A673 (cell line): ENCODE measurements at places on chromosomes 1 and 21. TPM values are rescaled to one million over a fixed set of nuclear protein-coding genes. Genes with fewer than 3 reads are reported as not detected.
A peak's percentile ranks its signal among the peaks of the same experiment; 100 is the strongest.

The FALEC gene
- total RNA-seq: 1.6 TPM in 1 of 2 replicates, not detected in the other

GRCh38 chr1:43619996-43620920 lies 29.7 kb upstream of the KDM4A start:
- no peak overlapping the region for H3K4me3 ChIP-seq
- peaks cover 26% of the 10 kb centered on the region for H3K36me3 ChIP-seq
- no peak overlapping the region for H3K27ac ChIP-seq
- no peaks in the 10 kb centered on the region for H3K27me3 ChIP-seq

The HHAT gene
- total RNA-seq: 2.7 and 3.0 TPM in 2 replicates

DNA sequence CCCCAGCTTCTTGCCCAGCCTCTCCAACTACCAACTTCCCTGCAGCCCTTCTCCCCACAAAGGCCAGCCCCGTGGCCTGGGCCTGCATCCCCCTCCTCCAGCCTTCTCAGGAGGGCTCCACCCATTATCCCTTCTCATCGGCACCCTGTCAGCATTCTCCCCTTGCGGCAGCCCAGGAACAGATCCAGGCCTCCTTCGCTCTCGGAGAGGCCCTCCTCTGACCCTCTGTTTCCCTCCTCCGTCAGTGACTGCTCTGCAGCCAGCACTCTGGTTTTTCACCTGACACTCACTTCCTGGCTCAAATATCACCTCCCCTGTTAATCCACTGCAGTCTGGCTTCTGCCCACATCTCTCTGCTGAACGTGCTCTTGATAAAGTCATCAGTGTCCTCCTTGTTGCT lies 17.5 kb downstream of the ADGRB2 start:
- H3K27ac ChIP-seq: no peak overlapping the region
- DNase-seq: no peak
- H3K36me3 ChIP-seq: no peaks in the 10 kb centered on the region
- H3K4me1 ChIP-seq: peaks cover 11% of the 10 kb centered on the region
- H3K4me3 ChIP-seq: no peak overlapping the region
- H3K27me3 ChIP-seq: no peaks in the 10 kb centered on the region

DNA sequence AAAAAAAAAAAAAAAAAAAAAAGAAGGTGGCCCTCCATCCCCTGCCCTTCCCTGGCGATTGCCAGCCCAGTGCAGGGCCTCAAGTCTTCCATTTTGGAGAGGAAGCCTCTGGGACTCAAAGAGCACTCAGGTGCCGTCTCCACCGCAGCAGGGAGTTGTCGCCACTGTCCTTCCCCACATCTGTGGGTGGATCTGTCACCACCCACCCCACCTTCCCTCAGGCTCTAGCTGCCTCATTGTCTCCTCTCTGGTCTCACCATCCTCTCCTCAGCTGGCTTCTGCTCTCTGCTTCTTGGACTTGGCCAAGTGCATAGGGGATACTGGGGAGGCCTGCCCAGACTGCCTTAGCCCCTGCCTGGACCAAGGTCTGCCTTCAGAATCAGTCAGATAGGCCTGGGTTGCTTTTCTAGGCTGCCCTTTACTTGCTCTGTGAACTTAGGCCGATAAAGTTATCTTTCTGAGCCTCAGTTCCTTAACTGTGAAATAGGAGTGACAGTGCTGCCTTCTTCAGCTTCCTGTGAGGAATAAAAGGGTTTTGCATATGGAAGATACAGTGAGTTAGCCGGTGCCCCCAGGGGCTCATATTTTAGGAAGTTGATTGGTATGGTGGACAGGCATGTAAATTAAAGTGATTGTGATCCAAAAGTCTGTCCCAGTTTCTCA lies 15.8 kb downstream of the RCC1 start:
- no peaks in the 10 kb centered on the region for H3K27me3 ChIP-seq
- DNase-seq: peak; percentile 28
- H3K4me1 ChIP-seq: peaks cover 18% of the 10 kb centered on the region
- H3K36me3 ChIP-seq: peaks cover 13% of the 10 kb centered on the region
- H3K27ac ChIP-seq: peak overlapping the region; percentile 68

DNA sequence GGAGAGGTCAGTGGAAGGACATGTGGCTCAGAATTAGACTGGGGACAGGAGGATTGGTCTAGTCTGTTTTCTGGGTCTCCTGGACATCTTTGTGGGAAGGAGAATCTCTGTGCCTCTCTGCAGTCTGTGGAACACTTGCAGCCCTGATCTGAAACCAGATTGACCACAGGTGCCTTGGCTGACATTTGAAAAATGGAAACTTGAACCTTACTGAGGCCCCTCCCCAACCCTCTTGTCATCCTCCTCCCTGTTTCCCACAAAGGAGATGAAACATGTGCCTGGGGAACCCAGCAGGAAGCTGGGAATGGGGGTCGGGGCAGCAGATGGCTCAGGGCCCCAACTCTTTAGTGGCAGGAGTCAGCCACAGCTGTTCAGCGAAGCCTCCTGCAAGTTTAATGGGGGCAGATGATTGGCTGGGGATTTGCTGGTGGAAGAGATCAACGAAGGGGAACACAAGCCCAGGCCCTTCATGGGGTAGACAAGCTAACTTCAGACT lies 18.1 kb downstream of the VASH2 start:
- no peak for DNase-seq
- no peaks in the 10 kb centered on the region for H3K36me3 ChIP-seq
- H3K4me1 ChIP-seq: peaks cover 7% of the 10 kb centered on the region
- no peak overlapping the region for H3K27ac ChIP-seq

The DCST2 gene
- total RNA-seq: 0.21 TPM in 1 of 2 replicates, not detected in the other

The IL10 gene
- total RNA-seq: not detected in 2 replicates

The HMGN1 gene
- total RNA-seq: 447 and 457 TPM in 2 replicates

The FCRL5 gene
- not detected in 2 replicates for total RNA-seq

DNA sequence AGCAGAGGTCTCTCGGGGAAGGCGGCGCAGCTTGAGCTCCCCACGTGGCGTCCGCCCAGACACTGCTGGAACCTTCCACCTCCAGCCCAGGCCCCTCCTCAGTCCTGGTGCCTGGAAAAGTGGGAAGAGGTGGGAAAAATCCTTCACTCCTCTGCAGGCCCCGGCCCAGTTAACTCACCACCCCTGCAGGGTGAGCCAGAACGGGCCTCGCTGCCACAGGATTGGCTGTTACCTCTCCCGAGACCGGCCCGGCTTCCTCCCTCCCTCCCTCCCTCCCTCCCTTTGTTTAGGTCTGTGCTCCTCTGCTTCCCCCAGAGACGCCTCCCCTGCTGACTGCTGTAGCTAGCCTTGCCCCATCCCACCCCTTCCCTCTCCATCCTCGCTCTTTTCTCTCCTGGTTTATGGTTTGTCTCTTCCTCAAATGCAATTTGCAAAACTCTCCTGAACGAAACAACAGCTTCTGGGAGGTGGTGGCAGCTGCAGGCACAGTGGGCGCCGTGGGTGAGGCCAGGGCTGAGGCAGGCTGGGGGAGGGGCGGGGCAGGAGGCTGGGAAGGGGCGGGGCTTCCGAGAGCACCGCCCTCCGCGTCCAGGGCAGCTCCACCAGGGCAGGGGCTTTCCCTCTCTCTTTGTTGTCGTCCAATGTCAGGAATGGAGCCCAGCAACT lies 6.5 kb downstream of the CAPN9 start:
- DNase-seq: peak; percentile 68
- H3K4me1 ChIP-seq: peaks cover 9% of the 10 kb centered on the region
- H3K4me3 ChIP-seq: no peak overlapping the region
- H3K27ac ChIP-seq: no peak overlapping the region
- no peaks in the 10 kb centered on the region for H3K36me3 ChIP-seq

GRCh38 chr1:121443001-121443540 lies 258.3 kb downstream of the SRGAP2C start:
- no peaks in the 10 kb centered on the region for H3K27me3 ChIP-seq
- peak overlapping the region; percentile 17 for H3K27ac ChIP-seq
- no peak overlapping the region for H3K4me3 ChIP-seq
- peak; percentile 61 for DNase-seq

DNA sequence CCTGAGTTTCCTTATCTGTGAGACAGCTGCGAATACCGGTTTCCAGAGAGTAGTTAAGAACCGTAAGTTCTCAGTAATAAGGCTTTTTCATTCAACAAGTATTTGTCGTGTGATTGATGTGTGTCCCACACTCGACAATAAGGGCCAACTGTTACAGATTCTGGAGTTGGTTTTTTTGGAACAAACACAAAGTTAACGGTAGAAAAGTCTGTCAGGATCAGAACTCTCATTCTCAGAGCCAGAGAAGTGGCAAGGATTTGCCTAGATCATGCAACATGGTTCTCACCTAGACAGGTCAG lies 837 bp downstream of the NUDC start:
- no peaks in the 10 kb centered on the region for H3K27me3 ChIP-seq
- H3K36me3 ChIP-seq: peaks cover 30% of the 10 kb centered on the region

- H3K27me3 ChIP-seq: no peaks in the 10 kb centered on the region
Observed at GRCh38 chr21:45528981-45529784, 13.1 kb downstream of the SLC19A1 start.

DNA sequence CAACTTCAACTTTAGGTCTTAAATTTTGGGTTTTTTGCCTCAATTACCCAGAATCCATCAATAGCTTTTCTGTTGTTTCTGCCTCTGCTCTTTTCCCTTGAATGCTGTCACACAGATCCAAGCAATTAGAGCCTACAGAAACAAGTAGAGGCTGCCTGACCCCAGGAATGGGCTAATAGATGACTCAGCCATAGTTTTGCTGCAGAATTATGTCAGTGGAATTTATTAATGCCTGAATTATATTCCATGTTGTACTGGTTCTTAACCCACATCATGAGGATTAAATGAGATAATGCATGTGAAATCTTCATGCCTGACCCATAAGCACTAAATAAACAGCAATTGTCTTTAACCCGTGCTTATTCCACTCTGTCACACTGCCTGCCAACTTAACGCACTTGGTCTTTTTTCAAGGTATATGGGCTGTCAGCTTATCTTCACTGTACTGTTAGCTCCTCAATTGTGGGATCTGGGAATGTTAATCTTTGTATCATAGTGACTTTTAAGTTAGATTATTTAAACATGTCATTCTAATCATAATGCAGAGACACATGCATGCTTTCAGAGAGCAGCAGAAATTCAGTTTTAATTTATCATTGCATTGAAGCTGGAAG lies 213.3 kb downstream of the ROR1 start:
- H3K36me3 ChIP-seq: no peaks in the 10 kb centered on the region
- H3K4me3 ChIP-seq: no peak overlapping the region
- no peak for DNase-seq
- H3K27me3 ChIP-seq: no peaks in the 10 kb centered on the region
- H3K4me1 ChIP-seq: no peaks in the 10 kb centered on the region

GRCh38 chr1:95048317-95048716 lies 24.4 kb downstream of the ALG14 start:
- no peak overlapping the region for H3K4me3 ChIP-seq
- no peaks in the 10 kb centered on the region for H3K4me1 ChIP-seq
- no peaks in the 10 kb centered on the region for H3K36me3 ChIP-seq

The C1orf141 gene
- not detected in 2 replicates for total RNA-seq

DNA sequence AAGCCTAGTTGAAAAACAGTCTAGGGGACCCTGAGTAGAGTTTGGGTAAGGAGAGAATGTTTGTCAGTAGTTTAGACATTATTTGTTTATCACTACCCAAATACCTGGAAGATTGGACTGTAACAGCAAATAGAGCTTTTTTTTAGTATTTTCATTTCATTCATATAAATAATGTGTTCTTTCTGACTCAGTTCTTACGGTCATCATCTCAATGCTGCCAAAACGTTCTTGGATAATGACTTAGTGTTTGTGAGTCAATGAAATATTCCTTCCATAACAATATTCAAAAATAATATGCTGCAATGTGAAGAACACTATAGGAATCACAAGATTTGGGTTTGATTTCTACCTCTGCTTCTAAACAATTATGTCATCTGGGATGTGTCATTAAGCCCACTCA lies 400.0 kb upstream of the PKN2 start:
- no peaks in the 10 kb centered on the region for H3K36me3 ChIP-seq
- H3K4me1 ChIP-seq: no peaks in the 10 kb centered on the region
- H3K4me3 ChIP-seq: no peak overlapping the region
- no peak for DNase-seq

The HSF2BP gene
- total RNA-seq: 2.4 and 3.0 TPM in 2 replicates

DNA sequence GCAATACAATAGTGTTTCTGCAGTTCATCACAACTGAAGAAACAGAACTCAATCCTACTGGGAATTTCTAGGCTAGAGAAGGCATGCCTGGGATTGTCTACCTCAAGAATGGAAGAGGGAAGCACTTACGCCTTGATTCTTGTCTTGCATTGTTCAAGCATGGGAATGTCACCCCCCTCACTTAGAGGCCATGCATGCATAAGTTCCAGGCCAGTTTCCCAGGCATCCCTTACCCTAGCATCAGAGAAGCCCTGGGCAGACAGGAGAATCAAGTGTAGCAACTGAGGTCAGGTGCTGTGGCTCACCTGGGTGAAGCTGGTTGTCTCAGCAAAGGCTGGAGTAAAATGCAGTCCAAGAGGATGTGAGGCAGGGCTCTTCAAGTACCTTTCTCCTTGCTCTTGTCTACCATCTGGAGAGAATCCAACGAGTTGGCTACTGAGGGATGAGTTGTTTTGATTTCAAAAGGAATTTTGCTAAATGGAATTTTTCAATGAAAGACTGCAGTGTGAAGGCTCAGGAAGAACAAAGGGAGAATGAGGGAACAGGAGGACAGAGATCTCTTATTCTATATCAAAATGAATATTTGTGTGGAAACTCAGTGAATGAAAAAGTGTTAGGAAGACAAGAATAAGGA lies 174.3 kb downstream of the NEK7 start:
- H3K27me3 ChIP-seq: no peaks in the 10 kb centered on the region
- no peak for DNase-seq
- no peak overlapping the region for H3K4me3 ChIP-seq
- H3K4me1 ChIP-seq: no peaks in the 10 kb centered on the region
- H3K27ac ChIP-seq: no peak overlapping the region

GRCh38 chr1:58932859-58933598 lies 149.2 kb upstream of the JUN start:
- no peaks in the 10 kb centered on the region for H3K36me3 ChIP-seq
- H3K27me3 ChIP-seq: peaks cover 5% of the 10 kb centered on the region
- DNase-seq: no peak
- no peak overlapping the region for H3K27ac ChIP-seq
- no peaks in the 10 kb centered on the region for H3K4me1 ChIP-seq

The SHISA4 gene
- 1.2 and 2.6 TPM in 2 replicates for total RNA-seq

The PPFIA4 gene
- total RNA-seq: 2.5 and 3.0 TPM in 2 replicates
